NCI-H510A treated with DMSO at 0.1 percent for 48 hours (cell line): ENCODE measurements at places on chromosomes 2 and 18.

GRCh38 chr2:221312634-221313033 lies 259.5 kb downstream of the EPHA4 start:
- no peak for DNase-seq

DNA sequence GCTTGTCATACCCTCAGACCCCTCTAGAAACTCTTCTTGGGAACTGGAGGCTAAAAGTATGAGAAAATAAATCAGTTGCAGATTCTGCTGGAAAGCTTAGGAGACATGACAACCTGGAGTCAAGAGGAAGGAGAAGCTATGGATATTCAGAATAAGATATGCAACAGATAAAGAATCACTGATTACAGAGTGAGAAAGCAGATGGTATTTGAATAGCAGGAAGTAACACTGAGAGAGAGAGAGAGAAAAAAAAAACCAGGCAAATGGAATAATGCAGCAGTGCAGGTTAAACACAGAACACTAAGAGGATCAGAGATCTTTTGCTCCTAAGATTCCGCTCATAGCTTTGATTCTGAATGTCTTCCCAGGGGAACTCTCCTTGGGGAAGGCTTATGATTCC lies 1284.1 kb upstream of the NXPH2 start:
- DNase-seq: no peak

- DNase-seq: peak; percentile 34
These were observed 103.3 kb downstream of the MDH1 start for GRCh38 chr2:63692002-63692606.

GRCh38 chr18:78056011-78056410 lies 806.4 kb downstream of the GALR1 start:
- no peak for DNase-seq

DNA sequence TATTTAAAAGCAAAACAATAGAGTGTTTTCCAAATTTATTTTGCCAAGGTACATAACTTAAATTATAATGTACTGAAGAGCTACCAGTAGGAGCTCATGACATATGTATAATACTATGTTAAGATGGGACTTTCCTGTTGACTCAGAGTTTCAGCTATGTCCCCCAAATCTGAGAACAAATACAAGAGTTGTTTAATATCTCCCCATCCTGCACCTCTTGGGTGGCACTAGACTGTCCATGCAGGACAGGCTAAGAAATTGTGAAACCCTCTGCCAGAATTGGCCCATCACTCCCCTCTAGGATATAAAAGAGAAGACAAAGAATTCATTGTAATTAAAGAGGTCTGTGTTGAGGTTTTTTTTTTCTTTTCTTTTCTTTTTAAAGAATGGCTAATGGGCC lies 21.7 kb upstream of the CTAGE1 start:
- no peak for DNase-seq

GRCh38 chr2:10231551-10232085 lies 71.1 kb upstream of the HPCAL1 start:
- DNase-seq: no peak

DNA sequence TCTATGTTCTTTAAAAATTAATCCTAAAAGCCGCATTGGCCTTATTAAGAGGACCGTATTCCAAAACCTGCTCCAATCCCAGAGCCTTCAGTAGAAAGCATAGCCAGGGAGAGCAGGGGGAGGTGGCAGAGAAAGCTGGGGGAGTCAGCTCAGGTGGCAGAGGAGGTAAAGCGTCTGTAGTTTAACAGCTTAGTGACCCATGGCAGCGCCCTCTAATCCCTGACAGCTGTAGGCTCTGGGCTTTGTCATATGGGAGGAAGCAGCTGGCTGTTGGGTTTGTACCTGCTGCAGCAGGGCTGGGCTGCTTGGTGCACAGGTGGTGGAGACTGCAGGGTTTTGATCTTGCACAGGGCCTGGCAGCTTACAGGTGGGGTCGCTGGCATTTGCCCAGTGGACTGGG lies 50.6 kb downstream of the THNSL2 start:
- DNase-seq: no peak

DNA sequence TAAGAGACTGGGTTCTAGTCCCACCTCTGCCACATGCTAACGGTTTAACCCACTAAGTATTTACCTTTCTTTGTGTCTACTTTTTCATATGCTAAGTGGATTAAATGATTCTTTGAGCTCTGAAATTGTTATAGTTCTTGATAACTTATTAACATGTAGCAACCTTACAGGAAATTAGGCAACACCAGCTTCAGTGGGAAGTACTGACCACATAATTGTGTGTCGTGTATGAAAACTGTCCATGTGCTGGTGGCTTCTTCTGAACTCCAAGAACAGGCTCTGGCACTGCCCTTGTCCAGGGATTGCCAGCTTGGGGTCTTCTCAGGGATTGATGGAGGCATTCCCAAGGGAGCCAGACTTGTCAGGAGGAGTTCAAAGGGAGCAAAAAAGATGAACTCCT lies 427.7 kb downstream of the TGIF1 start:
- no peak for DNase-seq

DNA sequence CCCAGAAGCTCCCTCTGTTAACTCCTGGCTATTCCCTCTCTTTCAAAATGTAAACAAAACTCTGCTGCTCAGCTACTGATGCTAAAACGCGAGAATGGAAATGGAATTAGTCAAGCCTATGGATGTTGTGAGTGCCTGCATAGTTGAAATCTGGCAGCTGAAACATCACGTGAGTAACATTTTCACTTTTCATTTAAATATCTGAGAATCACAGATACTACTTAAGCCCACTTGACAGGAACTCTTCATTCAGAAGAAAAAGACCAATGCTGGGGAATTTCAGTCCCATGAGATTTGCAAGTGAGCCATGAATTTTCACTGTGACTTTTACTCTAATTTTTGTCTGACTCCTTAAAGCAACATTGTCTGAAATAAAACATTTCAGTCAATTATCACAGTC lies 215.3 kb upstream of the SESTD1 start:
- DNase-seq: no peak

DNA sequence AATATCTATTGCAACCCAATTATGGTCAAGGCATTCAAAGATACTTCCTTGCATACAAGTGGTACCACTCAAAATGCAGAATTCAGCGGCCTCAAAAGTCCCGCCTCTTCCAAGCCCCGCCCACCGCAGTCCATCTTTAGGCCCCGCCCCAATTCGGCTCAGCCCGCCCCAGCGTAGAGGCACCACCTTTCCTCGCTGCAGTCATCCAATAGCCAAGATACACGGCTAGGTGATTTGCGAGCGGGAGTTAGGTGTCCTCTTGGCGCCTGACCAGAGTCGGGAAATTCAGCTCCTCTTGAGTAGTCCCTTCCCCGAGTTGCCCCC lies 431 bp upstream of the SEC11C start:
- DNase-seq: peak; percentile 99
